ENCODE measurements at places on chromosomes 6 and 20.

GRCh38 chr6:122869437-122870024 lies 80.5 kb downstream of the SMPDL3A start:
- peak; percentile 6 for DNase-seq

GRCh38 chr20:815914-816606 lies 17.5 kb upstream of the FAM110A start:
- no peak for DNase-seq

GRCh38 chr20:9363673-9364072 lies 150.7 kb upstream of the LAMP5 start:
- DNase-seq: no peak

DNA sequence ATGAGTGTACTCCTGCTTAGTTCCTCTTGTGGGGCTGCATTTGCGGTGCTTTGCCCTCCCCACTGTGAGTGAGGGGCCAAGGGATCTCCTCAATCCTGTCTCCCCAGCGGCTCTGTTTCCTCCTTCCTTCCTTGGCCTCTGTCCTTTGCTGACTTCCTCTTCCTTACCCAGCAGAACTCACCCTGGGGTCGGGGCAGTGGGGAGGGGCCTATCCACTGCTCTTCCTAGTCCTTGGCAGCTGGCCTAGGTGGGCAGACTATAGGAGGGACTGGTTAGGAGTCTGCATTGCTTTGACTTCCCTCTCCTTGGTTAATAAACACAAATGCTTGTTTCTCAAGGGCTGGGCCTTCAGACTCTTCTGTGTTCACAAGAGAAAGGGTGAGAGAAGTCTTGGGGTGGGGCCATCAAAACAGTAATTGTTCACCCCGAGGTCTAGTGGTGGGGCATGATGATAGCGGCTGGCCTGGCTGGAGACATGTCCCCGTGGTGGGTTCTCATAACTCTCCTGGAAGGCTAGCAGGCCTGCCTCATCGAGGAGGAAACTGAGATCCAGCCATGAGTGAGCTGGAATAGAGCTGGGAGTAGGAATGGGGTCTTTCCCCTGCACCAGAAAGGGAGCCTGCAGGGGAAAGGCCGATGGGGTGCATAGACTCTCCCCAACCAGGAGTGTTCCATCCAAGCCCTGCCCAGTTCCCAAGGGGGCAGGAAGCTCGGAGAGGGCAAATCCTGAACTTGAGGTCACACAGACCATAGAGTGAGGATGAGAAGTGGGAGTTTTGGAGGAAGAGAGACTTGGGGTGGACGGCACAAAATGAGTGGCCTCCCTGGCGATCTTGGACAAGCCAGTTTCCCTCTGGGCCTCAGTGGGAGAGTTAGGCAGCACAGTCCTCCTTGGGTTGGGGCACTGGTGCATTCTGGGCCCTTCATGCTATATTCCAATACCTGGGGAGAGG lies 12.7 kb downstream of the FAM110A start:
- no peak for DNase-seq

DNA sequence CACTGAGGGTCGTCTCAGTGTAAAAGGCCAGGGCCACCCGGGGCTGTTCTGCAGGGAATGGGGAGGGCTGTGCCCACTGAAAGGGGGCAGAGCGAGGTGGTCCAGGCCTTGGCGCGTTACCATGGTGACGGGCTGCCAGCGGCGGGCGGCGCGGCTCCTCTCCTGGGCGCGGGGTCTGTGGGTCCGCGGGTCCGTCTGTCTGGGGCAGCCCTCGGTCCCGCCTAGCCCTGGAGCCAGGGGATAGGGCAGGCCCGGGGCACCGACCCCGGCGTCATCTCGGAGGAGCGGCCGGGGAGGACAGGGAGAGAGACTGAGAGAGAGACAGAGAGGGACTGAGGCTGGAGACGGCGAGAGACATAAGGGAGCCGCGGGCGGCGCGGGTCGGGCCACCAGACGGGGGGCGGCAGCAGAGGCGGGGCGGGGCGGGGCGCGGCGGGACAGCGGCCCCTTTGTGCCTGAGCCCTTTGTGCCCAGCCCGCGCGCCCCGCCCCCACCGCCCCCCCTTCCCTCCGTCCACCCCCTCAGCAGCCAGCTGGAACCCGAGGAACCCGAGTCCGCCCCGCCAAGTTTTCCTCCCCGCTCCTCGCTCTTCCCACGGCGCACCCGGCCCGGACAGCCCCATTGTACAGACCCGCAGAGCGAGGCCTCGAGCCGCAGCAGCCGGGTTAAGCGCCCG lies at the start of gene KIAA1755:
Gene KIAA1755 (minus strand): TSS at position 358 of the 676 bp plus-strand sequence. CDS start 235 bp downstream, at position 123.
- no peak for DNase-seq

DNA sequence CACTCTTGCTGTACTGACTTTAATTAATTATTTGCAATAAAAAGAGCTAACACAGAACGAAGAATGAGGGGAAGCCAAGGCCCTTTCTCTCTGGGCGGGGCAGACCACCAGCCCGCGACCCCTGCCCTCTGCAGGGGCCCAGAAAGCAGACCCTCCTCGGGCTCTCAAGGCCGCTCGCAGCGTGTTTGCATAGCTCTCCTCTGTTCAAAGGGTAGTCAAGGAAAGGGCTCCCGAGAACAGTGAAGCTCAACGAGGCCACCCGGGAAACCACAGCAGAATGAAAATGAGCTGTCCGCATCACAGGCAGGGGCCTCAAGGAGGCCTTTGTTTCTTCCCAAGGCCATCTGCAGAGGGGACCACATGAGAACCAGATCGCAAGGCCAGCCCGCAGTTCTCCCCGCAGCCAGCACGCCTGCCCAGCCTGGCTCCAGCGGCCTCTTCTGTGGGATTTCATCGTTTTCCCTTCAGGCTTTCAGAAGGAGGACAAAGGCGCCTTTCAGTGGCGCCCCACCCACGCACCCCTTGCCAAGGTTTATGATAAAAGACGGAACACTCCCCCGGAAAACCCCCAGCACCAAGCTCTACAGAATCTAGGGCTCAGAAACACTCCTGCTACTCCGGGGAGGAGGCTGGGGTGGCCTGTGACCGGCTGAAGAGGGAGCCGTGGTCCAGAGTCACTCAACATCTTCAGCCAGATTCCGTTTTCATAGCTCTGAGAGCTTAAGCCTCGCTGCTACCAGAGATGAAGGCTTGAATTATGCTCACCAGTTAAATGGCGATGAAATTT lies 25.3 kb downstream of the ACSS1 start:
- no peak for DNase-seq

DNA sequence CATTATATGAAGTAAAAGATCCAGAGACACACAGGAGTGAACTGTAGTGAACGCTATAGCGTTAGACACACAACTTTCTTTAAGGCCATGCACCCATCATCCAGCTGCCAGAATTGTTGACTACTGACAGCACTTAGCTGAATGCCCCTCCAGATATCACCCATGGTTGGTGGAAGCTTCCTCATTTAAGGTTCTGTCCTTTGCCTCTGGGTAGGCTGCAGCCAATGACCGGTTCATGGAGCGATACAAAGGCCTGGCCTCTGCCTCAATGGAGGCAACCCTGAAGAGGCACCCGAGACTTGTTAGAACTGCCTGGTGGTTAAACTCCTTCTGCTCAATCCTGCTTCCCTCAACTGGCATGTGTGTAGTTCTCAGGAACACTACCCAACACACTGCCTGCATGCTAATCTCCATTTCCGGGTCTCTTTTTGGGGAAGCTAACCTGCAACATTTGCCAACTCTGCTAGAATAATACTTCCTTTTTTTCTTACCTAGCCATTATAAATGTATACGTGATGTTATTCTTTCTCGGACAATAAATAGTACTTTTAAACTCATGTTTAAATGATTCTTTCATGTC lies 49.8 kb upstream of the THEMIS start:
- no peak for DNase-seq

DNA sequence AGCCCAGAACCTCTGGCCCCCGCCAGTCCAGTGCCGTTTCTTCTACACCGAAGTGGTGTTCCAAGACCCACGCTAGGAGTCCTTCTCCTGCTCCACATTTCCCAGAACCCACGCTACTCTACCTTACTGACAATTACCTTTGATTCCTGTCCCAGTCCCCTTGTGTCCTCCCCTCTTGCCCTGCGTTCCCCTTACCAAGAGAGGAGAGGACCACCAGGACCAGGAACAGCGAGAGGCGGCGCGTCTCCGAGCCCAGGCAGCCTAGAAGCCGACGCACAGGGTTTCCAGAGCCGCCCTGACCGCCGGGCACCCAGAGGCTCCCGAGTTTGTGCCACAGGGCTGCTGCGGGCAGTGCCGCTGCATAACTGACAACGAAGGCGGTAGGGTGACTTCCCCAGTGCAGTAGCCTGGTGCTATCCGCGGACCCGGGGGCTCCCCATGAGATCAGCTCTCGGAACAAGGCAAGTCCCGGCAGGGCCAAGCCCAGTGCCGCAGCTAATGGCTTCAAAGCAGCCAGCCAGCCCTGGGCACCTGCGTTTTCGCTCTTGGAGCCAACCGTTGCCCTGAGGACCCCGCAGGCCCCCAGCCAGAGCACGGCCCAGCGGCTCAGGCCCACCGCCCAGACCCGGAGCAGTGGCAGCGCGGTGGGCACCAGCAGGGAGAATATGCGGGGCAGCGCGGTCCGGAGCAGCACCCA lies 512 bp downstream of the TAP1 start:
- peak; percentile 46 for DNase-seq

DNA sequence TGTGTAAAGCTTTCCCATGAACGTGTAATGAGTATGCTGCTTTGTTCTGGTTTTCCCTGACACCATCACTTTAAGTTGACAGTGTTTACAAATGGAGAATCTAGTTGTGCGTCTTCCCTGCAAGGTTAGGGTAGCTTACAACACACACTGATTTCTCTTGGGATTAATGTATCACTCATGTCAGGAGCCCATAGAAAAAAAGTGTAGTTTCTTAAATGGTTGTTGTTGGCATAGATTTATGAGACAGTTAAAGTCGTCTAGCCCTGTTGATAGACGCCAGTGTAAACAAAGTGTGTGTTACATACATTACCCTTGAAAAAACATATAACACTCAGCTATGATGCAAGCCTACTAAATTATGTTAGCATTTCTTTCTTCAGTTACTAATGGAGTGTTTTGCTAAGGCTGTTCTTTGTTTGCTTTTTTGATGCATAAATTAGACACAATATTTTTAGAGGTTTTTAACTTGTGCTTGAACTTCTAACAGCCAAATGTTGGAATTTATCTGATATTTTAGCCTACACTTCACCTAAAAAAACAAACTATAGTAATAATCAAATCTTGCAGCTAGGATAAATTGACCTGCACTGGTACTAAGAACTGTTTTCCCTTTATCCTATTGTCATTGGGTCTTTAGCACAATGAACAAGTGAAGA lies 88.6 kb downstream of the RNF217 start:
- DNase-seq: no peak

DNA sequence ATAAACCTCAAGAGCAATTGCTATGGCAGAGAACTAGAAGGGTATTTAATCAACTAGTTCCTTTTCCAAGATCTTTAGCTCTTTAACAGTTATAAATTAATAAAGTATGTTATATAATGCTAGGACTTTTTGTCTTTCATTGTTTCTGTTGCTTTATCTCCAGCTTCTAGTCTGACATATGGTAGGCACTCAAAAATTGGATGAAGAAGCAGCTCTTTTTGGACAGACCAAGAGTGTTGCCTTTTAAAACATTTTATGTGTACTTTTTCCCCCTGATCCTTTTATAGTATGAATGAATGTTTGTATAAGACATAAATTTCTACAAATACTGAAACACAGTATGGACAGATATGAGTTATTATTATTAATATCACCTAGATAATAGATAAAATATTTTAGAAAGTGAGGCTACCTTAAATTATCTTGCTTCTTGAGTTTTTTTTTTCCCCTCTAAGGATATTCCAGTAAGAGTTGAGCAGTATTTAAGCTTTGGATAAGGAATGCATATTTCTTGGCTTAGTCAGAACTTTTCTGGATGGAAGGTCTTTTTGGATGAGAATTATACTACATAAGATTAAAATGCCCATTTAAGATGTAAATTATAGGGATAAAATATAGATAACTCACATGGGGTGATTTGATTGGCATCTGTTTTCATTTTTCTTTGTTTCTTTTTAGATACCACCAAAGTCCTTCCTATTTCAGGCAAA lies 16.6 kb downstream of the LAMA2 start:
- peak; percentile 3 for DNase-seq

DNA sequence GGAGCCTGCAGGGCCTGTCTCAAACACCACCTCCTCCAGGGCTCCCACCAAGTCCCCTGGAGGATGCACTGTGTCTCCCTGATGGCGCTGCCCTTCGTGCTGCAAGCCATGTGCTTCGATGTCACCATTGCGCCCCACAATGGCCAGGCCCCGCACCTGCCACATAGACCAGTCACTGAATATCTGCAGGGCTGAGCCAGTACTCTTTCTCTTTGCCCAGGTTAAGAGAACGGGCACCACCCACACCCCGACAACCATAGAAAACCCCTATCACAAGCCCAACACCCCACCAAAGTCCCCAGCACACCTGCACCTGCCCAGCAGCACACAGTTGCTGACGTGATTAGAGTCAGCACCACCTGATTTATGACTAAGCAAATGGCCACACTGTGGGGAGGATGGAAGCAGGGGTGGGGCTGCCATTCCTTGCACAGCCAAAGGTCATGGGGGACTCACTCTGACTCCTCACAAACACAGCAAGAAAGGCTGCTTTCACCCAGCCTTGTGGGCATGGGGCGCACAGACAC lies 104.3 kb downstream of the SLC23A2 start:
- DNase-seq: no peak

DNA sequence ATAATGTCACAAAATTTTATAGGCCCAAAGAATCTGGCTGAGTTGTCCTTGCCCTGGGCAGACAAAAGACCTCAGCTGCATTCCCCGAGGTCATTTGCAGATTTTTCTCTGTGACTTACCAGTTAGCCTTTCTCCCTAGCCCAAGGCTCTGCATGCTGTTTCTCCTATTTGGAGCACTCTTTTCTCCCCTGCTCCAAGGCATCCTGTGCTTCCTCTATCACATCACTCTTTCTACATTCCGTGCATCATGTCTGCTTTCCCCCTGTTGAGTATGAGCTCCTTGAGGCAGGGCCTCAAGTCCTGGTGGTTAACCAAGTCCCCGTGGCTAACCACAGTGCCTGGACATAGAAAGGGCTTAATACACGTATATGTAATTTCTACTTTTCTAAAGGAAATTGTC lies 593 bp upstream of the GSTA3 start:
- no peak for DNase-seq

DNA sequence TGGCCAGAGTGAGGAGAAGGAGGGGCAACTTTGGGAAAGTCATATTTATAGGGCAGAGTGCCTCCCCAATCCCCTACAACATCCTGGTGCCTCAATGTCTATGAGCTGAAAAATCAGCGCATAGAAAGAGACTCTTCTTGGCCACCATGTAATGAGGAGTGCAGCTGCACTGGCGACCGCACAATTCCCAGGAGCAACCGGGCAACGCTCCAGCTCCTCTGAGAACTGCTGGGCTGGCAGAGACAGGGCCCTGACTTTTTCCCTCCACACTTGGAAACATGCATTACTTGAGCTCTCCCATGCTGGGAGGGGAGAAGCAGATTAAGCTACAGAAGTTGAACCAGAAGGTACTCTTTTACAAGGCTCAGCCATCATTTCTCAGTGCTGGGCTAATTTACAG lies 31.4 kb upstream of the MARCKS start:
- DNase-seq: no peak
